ENCODE measurements at places on chromosomes 2 and 18.
A peak's percentile ranks its signal among the peaks of the same experiment; 100 is the strongest.

- DNase-seq: no peak
These were observed 216.1 kb upstream of the FSIP2 start for GRCh38 chr2:185522472-185522871.

DNA sequence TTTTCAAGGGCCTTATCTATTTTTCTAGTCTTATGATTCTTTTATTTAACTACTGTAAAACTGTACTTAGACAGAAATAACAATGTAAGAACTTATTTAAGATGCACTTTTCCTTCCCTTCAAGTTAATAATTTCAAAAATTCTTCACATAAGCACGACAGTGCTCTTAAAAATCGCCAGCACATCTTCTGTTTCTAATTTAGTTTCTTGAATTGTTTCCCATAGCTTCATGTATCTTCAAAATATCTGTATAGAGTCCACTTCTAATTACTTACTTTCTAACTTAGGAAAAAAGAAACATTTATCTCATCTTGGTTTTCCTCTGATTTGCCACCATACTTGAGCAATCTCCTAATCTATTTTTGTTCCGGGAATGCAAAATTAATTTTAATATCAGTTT is 196.1 kb downstream of the BABAM2 start:
- DNase-seq: no peak

- no peak for DNase-seq
These were observed 8.0 kb downstream of the AGXT start for GRCh38 chr2:240876475-240877251.

- DNase-seq: no peak
These were observed 273.0 kb upstream of the ID2 start for GRCh38 chr2:8408560-8409460.

- no peak for DNase-seq
These were observed 6.3 kb upstream of the RBMS1 start for GRCh38 chr2:160499865-160500264.

GRCh38 chr18:25420077-25420825 is 68.3 kb upstream of the ZNF521 start:
- DNase-seq: no peak

DNA sequence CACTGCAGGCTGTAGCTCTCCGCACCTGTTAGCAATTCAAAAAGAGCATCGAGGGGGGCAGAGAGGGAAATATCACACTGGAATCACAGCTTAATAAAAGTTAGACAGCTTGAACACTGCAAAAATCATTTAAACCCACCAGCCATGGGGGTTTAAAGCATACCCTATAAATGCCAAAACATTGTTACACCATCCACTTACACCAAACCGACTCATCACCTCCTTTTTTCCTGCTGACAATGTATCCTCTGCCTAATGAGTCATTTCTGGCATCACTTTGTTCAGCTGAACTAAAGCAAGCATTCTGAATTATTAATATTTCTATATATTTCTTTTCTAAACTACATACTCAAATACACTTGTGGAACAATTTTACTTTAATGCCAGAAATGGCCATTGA is 21.6 kb downstream of the MC4R start:
- no peak for DNase-seq

DNA sequence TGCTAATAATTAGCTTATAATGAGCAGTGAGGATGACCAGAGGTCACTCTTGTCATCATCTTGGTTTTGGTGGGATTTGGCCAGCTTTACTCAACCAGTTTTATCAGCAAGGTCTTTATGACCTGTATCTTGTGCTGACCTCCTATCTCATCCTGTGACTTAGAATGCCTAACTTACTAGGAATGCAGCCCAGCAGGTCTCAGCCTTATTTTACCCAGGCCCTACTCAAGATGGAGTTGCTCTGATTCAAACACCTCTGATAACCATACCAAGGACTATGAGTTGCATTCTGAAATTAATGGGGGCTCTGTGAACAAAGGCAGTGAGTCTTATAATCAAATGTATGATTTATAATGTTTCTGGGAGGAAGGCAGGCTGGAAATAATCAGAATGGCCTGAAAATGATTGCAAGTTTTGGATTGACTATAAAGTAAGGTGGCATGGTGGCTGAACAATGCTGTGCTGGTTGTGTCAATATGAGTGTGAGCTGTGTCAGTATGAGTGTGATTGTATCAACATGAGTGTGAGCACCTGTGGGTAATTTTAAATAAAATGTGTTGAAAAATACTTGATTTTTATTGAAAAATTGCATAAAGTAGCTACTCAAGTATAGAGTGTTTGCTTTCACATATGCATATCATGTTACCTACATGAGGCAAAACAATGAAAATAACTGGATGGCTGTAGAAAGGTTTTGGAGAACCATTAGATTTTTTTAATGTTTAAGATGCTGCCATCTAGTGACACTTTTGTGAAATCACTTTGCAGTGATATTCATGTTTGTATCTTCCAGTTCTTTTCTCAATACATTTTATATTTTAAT is 103.0 kb downstream of the KYNU start:
- no peak for DNase-seq

GRCh38 chr2:156341452-156342253 is 9.1 kb upstream of the NR4A2 start:
- peak; percentile 61 for DNase-seq

DNA sequence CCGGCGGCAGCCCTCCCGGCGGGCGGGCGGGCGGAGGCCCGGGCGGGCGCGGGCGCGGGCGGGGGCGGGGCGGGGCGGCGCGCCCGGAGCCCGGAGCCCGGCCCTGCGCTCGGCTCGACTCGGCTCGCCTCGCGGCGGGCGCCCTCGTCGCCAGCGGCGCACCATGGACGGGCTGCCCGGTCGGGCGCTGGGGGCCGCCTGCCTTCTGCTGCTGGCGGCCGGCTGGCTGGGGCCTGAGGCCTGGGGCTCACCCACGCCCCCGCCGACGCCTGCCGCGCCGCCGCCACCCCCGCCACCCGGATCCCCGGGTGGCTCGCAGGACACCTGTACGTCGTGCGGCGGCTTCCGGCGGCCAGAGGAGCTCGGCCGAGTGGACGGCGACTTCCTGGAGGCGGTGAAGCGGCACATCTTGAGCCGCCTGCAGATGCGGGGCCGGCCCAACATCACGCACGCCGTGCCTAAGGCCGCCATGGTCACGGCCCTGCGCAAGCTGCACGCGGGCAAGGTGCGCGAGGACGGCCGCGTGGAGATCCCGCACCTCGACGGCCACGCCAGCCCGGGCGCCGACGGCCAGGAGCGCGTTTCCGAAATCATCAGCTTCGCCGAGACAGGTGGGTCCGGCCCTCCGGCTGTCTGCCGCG is at the start of gene INHBB:
INHBB (plus strand) TSS at position 111 of the 641 bp plus-strand sequence; CDS start at position 164, 53 bp downstream.
- DNase-seq: no peak

- DNase-seq: no peak
These were observed 947 bp downstream of the ITSN2 start for GRCh38 chr2:24359129-24360049.

- DNase-seq: no peak
These were observed 75.3 kb upstream of the DDX18 start for GRCh38 chr2:117738991-117739839.

DNA sequence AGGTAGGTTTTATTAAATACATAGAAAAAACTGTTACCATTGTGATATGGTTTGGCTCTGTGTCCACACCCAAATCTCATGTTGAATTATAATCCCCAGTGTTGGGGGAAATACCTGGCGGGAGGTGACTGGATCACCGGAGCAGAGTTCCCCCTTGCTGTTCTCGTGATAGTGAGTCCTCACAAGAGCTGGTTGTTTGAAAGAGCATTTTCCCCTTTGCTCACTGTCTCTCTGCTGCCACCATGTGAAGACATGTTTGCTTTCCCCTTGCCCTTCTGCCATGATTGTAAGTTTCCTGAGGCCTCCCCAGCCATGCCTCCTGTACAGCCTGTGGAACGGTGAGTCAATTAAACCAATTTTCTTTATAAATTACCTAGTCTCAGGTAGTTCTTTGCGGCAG is 352.7 kb upstream of the SLC39A10 start:
- DNase-seq: no peak

- no peak for DNase-seq
These were observed 89.7 kb upstream of the SEC11C start for GRCh38 chr18:59049721-59050660.

- DNase-seq: no peak
These were observed 44.7 kb upstream of the FLACC1 start for GRCh38 chr2:201401815-201402214.

- DNase-seq: no peak
These were observed 12.1 kb upstream of the CYBRD1 start for GRCh38 chr2:171509945-171510731.

DNA sequence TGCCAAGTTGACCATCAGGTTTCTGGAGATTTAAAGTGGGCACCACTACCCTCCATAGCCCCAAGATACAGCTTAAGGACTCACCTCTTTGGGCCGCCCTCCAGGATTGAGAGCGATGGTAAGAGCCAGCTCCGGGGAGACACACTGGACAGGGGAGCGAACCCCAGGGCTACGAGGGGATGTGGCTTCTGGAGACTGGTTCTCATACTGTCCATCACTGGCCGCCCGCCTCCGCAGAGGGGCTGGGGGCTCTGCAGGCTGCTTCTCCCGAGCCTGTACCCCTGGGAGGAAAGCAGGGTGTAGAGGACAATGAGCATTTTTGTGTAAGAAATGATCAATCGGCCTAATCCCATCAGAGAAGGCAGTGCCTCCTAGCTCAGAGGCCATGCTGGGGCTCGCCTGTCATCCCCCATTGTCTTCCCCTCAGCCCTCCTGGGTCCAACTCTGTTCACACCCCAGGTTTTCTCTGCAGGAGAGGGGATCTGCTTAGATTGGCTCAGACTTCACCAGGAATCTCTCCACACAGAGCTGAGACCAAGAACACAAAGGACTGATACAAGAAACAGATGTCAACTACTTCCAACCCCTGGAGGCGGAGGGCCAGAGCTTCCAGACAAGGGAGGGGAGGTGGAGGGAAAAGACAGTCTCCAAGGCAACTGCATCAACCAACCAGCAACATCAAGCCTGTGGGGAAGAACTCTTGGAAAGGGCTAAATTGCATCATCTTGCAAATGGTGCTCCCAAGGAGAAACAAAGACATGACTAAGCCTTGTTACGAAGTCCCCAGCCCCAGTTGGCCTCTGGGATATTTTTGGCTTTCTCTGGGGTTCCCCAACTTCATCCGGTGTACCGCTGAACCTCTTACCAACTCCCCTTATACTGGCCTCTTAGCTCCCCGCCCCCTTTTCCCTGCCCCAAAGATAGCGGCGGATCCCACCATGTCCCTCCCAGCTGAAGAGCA is 166.6 kb downstream of the TNS1 start:
- DNase-seq: no peak

- no peak for DNase-seq
These were observed 997 bp upstream of the DRC1 start for GRCh38 chr2:26400723-26401122.

- DNase-seq: peak; percentile 53
These were observed at the start of gene EVA1A for GRCh38 chr2:75560768-75561565. TSS of gene EVA1A (minus strand) at chr2:75560939. CDS start at chr2:75518140, 42,799 bp downstream.

DNA sequence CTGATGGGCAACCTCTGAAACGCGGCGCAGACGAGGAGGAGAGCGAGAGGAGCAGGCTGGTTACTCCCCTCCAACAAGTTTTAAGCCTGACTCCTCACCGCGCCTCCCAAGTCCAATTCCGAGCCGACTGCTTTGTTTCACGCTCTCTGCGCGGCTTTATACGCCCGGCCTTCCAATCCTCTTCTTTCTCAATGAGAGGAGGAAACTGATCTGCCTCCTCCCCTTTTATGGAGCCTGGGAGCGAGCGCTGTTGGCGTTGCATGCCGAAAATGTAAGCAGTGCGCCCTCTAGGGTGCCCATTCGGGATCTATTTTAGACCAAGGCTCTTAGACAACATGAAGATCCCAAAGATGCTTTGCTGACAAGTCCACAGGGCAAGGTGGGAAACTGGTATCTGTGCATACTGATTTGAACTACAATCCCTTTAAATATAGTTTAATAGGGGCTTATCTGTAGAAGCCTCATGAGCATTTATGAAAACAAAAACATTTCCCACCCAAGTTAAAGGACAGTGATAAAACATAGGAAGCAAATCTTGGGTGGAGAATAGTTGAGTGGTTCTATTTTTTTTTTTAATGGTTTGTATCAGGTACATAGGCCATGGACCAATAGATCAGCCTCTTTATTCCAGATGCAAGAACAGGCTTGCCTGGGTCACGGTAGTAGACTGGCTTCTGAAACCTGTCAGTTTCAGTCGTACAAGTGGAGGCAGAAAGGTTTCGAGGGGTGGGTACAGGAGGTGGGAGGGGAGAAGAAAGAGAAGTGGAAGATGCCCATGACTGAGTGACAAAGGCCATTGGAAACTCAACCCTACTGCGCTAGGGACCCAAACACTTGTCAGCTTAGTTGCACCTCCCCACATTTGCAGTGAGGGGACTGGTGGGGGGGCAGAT is at the start of gene RND3:
RND3 (minus strand) TSS at position 131 of the 893 bp plus-strand sequence. CDS start 250 bp downstream, outside the sequence.
- peak; percentile 92 for DNase-seq

GRCh38 chr2:149825473-149825872 is 237.9 kb upstream of the MMADHC start:
- no peak for DNase-seq

DNA sequence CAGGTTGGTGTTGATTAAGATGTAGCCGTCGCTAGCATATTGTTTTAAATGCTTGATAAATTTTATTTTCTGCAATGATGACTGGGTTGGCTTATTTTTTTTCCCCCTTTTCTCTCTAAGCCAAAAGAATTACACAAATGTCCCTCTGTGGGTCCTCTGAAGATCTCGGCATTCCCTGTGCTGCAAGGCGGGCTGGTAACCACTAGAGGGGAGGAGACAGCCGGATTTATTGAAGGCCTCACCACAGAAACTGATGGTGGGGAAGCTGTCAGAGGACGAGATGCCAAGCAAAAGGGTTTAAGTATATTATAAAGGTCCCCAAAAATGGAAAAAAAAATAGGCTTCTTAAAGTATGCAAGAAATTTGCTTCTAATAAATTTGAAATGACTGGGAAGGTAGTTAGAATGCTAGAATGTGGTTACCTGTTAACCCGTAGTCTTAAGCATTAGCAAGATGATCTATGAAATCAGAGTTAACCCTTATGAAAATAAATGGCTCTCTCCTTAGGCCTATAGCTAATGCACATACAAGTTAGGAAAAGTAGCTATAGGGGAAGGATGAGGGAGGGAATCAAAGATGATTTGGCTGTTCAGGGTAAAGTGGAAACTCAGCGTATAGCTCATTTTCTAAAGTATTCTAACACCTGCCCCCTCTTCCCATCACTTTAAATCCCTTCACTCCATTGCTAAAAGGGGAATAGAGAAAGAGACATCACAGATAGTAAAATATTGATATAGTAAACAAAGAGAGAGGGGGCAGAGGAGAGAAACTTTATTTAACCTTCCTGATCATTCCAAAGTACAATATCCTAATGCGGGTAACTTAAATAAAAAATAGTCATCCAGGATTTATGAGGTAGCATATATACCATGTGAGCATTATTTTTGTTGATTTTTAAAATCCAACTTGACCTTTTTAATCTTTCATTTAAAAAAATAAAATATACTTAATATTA is 894.5 kb upstream of the POU3F3 start:
- DNase-seq: peak; percentile 36

GRCh38 chr2:145094370-145094769 is 574.5 kb upstream of the ZEB2 start:
- no peak for DNase-seq

DNA sequence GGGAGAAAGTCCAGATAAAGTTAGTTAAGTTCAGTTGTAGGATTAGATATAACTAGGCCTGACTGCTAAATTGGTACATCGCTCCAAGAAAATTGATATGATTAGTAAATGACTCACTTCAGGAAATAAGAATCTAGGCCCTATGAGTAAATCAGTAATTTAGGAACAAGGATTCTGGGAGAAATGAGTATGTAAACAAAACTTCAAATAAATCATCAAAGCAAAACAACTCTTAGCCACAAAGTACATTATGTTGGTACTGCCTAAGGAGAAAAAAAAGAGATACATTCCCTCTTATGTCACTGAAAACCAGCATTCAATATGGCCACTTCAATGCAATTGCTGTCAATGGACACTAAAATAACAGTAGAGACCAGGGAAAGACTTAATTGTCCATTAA is 529.1 kb downstream of the ZNF804A start:
- DNase-seq: no peak
